Vein endothelial cell (primary cell): ENCODE measurements at places on chromosomes 6 and 20. TPM values are rescaled to one million over a fixed set of nuclear protein-coding genes. Genes with fewer than 3 reads are reported as not detected.

The GATA5 gene
- not detected in 2 replicates for total RNA-seq

The SIRPB1 gene
- total RNA-seq: 0.10 and 1.6 TPM in 2 replicates

The PGC gene
- not detected in 2 replicates for total RNA-seq

The TGM2 gene
- 938 and 1,115 TPM in 2 replicates for total RNA-seq

The NKX2-2 gene
- total RNA-seq: not detected in 2 replicates

The PREX1 gene
- 102 and 109 TPM in 2 replicates for total RNA-seq

The HLA-G gene
- not detected in 2 replicates for total RNA-seq

The WFDC5 gene
- total RNA-seq: not detected in 2 replicates

The LGSN gene
- total RNA-seq: not detected in 2 replicates

The RAB44 gene
- under 0.01 TPM in 1 of 2 replicates, not detected in the other for total RNA-seq

The CPNE5 gene
- total RNA-seq: 10.1 and 23.5 TPM in 2 replicates

The GHRH gene
- not detected in 2 replicates for total RNA-seq

The SSTR4 gene
- not detected in 2 replicates for total RNA-seq

The AIF1 gene
- total RNA-seq: not detected in 2 replicates

The CRISP3 gene
- total RNA-seq: not detected in 2 replicates

The ZBTB2 gene
- 8.8 and 8.9 TPM in 2 replicates for total RNA-seq

The RNASET2 gene
- total RNA-seq: 5.6 and 9.1 TPM in 2 replicates

The FAM50B gene
- 3.5 and 5.6 TPM in 2 replicates for total RNA-seq

The RNF39 gene
- not detected in 2 replicates for total RNA-seq
